ENCODE measurements at places on chromosomes 3 and 15.

DNA sequence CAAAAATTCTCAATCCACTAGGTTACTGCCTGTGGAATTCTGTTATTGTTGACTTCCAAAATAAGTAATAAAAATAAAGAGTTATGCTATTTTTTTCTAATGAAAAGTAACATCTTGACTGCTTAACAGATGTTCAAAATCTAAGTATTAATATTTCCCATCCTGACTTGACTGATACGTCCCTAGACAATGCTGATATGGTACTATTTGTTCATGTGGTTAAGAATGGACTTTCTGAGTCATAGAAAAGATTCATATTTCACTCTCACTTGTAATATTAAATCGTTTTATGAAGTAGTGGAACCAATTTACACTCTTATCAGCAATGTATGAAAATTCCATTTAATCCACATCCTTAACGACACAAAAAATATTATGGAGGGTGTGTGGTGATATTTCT is 104.8 kb upstream of the PLSCR5 start:
- no peak for DNase-seq

DNA sequence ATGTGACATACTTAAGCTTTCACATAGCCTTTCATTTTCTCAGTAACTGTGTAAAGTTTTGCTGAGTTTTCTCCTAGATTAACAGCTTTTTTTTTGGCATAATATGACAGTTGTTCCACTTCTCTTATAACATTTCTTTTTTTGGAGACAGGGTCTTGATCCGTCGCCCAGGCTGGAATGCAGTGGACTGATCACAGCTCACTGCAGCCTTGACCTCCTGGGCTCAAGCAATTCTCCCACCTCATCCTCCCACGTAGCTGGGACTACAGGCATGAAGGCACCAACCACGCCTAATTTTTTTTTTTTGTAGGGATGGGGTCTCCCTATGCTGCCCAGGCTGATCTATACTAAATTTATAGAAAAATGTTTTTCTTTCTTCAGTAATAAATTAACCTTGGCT is 30.1 kb downstream of the DLG1 start:
- DNase-seq = no peak

DNA sequence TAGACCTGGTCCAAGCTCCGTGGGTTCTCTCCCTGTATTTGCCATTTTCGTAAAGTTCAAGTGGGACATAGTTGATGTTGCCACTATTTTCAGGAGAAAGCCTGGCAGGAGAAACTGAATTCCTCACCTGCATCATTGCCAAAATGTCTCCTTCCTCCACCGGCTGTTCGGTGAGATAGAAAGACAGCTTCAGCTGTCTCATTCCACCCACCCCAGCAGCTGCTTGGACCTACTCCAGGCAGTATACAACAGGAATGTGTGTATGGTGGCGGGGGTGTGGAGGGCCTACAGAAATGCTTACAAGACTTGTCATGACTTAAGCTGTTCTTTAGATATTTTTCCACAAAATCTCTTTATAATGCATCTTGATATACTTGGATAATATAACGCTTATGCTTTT is 132.7 kb upstream of the RAP2B start:
- DNase-seq = no peak

DNA sequence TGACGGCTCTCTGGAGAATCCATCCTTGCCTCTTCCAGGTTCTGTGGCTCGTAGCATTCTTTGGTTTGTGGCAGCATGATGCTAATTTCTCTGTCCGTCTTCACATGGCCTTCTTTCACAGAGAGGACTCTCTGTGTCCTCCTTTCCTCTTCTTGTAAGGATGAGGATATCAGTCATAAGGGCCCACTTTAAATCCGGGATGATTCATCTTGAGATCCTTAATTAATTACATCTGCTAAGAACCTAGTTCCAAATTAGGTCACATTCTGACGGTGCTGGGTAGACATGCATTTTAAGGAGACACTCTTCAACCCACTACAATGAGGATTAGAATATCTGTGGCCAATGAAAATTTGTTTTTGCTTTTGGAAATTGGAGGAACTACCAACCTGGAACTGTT is 15.7 kb upstream of the GXYLT2 start:
- no peak for DNase-seq

Measured in retina (tissue), 1 donor.